ENCODE measurements at places on chromosomes 4 and X. TPM values are rescaled to one million over a fixed set of nuclear protein-coding genes. Genes with fewer than 3 reads are reported as not detected.

SAGE1 gene
- not detected for polyA plus RNA-seq

- no peak for DNase-seq
Measured at GRCh38 chr4:168397611-168398169, 79.1 kb upstream of the DDX60 start.

DNA sequence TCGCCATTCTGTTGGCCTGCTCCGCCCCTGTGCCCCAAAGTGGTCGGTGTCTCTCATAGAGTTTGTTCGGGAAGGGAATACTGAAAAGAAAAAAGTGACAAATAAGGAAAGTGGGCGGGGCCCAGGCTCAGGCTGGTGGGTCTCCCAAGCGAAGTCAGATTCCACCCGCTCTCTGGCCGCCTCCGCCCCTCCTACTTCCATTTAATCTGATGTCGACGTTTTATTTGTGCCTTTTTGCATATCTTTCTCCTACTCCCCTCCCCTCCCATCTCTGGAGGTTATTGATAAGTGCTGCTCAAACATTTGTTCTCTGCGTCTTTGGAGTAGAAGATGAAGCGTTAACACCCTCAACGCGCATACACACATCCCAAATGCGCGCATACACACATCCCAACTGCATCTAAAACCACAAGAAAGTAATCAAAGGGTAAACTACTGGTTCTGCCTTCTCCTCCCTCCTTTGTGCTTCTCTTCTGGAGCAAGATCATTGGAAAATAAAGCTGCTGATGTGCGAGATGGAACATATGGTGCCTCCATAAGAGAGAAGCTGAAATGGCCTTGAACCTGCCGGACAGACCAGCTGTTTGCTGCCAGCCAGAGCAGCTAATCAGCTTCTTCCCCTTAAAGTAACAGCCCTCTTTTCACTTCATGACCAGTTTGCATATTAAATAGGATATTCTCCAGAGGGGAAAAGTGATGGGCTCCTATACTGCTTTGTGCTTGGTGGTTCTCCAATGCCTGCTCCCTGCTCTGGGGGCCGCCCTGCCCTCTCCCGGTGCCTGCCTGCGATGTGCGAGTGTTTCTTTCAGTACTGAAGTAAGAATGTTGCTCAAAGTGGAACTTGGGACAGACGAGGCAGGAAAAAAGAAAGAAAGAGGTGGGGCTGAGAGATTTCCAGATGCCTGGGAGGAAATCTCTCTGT is 3.1 kb downstream of the MAMLD1 start:
- DNase-seq = no peak

FOXR2 gene
- polyA plus RNA-seq = not detected

DNA sequence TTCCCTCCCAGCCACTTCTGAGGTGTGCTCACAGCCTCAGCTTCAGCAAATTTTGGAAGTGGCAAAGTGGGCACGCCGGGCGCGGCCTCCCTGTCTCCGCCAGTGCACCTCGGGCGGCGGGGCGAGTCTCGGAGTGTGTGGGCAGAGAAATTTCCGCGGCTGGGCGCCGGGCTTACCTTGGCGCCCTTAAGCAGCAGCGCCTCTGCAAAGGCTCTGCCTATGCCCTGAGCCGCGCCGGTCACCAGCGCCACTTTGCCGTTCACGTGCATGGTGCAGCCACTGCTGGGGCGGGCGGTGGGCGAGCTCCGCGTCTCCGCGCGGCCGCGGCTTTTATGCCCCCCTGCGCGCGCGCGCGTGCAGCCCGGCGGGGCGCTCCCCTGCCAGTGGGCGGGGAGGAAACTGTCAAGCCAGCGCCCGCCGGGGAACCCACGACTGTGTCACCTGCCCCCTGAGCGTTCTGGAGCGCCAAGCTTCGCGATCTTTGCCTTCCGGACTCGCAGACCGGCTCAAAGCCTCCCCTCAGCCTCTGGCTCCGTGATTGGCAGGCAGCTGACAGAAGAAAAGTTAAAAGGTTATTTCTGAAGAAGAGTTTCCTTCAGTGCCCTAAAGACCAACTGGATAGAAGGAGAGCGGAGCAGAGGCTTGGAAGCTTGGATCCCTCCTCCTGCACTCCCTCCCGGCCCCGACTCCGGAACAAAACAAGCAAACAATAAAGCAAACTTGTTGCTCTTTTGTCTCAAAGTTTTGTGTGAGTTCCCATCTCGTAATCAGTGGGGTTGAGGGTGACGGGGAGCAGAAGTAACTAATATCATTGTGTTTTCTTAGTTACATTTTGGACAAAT is at the start of gene HPGD:
Gene HPGD (minus strand): TSS at position 306 of the 842 bp plus-strand sequence. CDS start 37 bp downstream, at position 269.
- no peak for DNase-seq

- no peak for DNase-seq
Measured at GRCh38 chr4:150006197-150006596, 72.0 kb upstream of the DCLK2 start.

DNA sequence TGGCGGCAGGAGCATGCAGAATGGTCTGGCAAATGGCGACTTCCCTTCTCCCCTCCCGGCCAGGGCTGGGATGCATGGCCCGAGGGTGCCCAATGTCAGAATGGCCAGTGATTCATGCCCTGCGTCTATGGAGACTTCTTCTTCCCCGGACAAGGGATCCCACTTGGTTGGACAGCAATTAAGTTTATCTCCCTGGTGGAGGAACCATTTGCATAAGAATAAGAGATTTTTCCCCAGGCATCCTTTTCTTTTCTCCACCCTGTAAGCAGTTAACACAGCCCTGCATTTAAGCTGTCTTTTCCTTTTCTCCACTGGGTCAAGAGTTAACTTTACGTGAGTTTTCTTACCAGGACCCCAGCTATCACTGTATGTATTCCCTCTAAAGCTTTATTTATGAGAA is 856.6 kb downstream of the GLUD2 start:
- no peak for DNase-seq

HHIP gene
- polyA plus RNA-seq = 0.44 TPM

DNA sequence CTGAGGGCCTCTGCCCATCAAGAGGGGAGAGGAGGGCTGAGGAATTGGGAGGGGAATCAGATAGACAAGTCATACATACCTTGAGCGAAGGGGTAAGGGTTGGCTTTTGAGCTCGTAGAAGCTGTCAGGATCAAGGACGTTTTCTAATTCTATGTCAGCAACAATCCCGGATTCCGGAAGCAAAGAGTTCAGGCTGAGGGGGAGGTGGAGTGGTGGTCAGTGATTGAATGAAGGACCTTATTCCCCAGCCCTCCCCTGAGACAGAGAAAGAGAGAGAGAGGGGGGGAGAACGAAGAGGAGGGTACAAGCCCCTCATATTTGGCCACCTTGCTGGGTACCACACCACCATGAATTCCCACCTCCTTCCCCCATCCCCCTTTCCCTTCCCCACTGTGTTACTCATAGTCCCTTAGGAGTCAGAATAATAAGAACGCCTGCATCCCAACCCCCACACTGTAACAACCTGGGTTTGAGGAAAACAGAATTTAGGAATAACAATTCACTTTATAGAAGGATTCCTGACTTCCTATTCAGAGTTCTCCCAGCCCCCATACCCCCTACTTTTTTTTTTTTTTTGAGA is 2.7 kb downstream of the TFE3 start:
- no peak for DNase-seq

GRCh38 chr4:4338210-4339001 is 48.4 kb downstream of the ZBTB49 start:
- DNase-seq = no peak

DNA sequence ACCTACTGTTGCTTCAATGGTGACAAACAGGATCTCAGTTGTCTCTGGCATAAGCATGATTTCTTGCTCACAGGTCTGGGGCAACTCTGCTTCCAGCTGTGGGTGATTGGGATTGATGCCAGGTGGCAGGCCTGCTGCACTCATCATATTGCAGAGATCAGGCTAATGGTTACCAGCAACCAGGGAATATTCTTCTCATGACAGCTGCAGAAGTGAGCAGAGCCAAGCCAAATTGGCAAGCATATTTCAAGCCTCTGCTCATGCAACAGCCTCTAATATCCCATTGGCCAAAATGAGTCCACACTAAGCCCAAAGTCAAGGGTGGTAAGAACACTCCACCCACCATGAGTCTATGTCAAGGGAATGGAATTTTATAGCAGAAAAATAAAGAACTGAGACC is 26.7 kb upstream of the TBC1D19 start:
- no peak for DNase-seq

- DNase-seq = no peak
Measured at GRCh38 chr4:40309250-40309774, 25.8 kb upstream of the CHRNA9 start.

DNA sequence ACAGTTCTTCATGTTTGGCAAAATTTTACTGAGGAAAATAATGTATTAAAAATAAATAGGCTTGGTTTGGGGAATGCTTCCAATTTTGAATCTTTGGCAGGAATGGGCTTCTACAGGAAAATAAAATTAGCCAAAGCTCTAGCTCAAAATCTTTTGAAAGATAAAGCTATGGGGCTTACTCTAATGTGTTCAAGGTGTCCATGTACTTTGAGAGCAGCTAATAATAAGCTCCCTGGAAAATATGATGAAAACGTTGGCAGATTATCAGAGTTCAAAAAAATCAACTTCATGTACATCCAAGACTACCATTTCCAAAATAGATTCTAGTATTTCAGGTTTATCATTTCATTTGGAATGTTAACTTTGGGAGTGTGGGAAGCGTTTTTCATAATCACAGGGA is 158.4 kb downstream of the EMCN start:
- no peak for DNase-seq

DNA sequence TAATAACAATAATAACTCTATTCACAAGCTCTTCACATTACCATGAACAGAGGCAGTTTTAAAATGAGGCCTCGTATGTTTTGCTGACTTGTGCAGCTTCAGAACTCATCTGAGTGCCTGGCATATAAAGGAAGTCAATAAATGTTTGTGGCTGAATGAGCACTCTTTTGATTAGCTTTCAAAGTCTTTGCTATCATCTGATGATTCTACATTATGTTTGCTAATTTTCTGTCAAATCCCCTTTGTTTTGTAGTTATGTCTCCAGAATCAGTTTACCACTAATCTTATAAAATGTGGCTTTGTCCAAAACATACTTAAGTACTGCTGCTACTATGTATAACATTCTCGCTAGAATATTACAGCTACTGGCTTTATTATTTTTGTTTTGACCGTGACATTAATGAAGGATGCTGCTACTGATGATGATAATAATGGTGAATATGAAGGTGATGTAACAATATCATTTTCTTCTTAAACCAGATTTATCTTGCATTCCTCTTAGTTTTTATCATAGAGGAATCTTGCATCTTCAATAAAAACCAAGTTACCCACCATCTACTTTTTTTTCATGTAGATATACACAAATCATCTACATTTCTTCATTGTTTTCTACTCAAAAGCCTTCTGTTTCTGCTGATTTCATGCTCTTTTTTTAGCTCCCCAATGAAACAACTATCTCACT is 384.5 kb downstream of the NAF1 start:
- no peak for DNase-seq

RPS6KA6 gene
- 1.6 TPM for polyA plus RNA-seq

- DNase-seq = no peak
Measured at GRCh38 chr4:65971686-65972085, 301.4 kb upstream of the EPHA5 start.

- no peak for DNase-seq
Measured at GRCh38 chr4:83217721-83218522, 66.7 kb downstream of the COQ2 start.

- DNase-seq = no peak
Measured at GRCh38 chr4:98467627-98468072, 190.8 kb downstream of the TSPAN5 start.

GRCh38 chr4:65580551-65580950 is 89.7 kb downstream of the EPHA5 start:
- DNase-seq = no peak

TEC gene
- 0.39 TPM for polyA plus RNA-seq

DNA sequence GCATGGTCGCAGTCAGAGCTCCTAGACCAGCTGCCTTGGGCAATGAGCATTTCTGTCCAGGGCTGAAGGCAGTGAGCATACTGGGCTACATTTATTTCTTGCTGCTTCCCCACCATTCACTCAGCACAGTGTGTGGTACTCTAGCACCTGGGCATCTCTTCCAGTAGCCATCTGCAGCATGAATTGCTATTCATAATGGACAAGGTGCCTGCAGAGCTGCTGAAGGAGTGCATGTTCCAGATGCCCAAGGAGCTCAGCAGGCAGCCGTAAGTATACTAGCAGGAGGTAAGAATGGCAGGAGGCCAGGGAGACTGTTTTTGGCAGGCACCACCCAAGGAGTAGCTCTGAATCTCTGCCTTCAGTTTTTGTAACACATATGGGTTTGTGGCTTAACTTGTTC is 110.4 kb upstream of the RXFP1 start:
- no peak for DNase-seq

DNA sequence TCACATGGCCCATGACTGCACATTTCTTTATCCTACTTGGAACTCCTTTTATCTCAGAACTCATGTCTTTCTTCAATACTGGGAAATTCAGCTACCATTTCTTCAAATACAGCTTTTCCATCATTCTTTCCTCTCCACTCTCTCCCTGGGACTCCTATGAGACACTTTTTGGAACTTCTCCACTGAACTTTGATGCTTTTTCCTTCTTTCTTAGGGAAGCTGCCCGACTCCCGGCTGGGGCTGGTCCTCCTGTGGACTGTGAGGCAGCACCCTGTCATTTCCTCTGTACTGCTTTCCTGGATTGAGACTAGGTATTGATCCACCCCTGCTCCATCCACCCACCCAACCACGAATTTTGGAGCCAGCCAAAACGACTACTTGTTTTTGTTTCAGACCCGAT is 40.0 kb downstream of the ZFYVE28 start:
- no peak for DNase-seq

SLC9B1 gene
- not detected for polyA plus RNA-seq

DUSP9 gene
- 0.50 TPM for polyA plus RNA-seq

- DNase-seq = no peak
Measured at GRCh38 chrX:19800821-19801374, 86.5 kb downstream of the SH3KBP1 start.

KIAA0232 gene
- 10.0 TPM for polyA plus RNA-seq

GRCh38 chr4:166460769-166461550 is 587.9 kb downstream of the TLL1 start:
- DNase-seq = no peak

DNA sequence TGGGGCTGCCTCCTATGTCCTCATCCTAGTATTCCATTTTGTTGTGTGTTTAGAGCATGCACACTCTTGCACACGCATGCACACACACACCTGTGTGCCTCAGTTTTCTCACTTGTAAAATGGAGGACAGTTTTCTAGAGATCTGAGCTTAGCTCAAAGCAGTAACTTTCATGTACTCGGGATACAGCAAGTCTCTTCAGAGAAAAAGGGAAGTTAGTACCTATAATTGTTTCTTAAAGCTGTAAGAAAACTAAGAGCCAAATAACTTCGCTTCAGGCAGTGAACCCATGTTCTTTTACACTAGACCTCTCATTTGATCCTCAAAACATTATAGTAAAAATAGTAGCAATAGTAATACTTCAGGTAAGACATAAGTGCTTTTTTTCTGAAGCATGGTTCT is 49.6 kb downstream of the KIT start:
- no peak for DNase-seq

GRCh38 chr4:14337892-14338584 is 664.2 kb upstream of the CPEB2 start:
- no peak for DNase-seq

DNA sequence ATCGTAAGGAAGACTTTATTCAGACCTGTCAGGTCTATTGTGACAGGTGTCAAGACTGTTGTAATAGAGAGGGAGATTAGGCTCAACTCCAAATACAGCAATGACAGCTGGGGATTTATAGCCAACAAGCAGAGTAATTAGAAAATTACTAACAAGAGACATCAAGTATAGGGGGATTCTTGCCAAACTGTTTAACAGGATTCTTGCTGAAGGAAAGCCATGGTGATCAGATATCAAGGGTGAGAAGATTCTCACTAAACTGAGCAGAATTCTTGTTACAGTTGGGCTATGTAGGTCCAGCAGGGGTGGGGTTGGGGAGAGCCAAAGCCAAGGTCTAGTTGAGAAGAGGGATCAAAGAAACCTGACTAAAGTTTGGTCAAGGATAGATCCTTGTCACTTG is 461.0 kb upstream of the GALNT7 start:
- no peak for DNase-seq

GRCh38 chrX:65610040-65610439 is 57.4 kb upstream of the MSN start:
- no peak for DNase-seq
